ENCODE measurements at places on chromosomes 13 and 19.

DNA sequence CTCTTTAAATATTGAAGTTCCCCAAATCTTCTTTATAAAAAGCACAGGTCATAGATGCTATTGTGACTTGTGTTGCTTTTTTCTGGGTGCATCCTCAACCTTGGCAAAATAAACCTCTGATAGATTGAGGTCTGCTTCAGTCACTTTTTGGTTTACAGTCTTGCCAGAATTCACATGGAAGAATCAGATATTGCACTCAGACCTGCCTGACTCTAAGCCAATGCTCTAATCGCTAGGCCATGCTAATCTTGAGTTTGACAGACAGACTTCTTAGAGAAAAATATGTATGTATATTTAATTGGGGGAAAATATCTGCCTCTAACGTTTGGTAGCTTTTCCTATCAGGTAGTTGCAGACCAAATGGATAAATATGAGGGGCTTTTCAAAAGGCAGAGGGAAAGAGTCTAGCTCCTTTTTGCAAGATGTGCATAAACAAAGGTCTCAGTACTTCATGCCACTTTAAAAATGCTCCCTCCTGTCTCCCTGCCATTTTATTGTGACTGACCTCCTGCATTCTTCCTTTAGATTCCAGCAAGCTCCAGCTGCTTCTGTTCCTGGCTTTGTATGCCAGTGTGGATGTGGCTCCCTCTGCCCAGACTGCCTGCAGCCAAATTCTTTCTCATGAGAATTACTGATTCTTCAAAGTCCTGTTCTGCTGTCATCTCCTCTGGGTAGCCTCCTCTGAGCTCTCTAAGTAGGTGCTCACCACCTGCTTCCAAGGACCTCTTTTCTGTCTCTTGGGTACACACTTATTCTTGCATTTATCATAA, 42.4 kb upstream of the RFC3 start:
- no peak for ATAC-seq

GRCh38 chr13:46953331-46953730, 56.5 kb upstream of the HTR2A start:
- no peak for ATAC-seq

- ATAC-seq, result peak; percentile 28
These were observed 47.0 kb downstream of the RUBCNL start for GRCh38 chr13:46340011-46340410.

GRCh38 chr13:94495806-94496205, 16.3 kb upstream of the DCT start:
- no peak for ATAC-seq

DNA sequence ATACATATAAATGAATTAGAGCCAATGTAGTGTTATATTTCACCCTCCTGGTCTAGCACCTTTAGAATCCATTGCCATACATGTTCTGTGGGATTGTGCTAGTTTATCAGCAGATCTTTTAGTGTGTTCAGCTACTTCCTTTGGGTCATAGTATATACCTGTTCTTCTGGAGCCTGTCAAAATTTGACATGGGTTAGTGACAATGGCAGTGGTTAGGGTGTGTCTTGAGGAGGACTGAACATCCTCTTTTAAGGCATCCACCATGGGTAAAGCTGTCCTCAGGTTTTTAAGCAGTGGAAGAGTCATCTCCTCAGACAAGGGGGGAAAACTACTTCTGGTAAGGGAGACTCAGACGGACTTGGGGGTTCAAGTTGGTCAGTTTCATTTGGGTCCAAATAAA, 29.4 kb downstream of the DNAJC3 start:
- no peak for ATAC-seq

DNA sequence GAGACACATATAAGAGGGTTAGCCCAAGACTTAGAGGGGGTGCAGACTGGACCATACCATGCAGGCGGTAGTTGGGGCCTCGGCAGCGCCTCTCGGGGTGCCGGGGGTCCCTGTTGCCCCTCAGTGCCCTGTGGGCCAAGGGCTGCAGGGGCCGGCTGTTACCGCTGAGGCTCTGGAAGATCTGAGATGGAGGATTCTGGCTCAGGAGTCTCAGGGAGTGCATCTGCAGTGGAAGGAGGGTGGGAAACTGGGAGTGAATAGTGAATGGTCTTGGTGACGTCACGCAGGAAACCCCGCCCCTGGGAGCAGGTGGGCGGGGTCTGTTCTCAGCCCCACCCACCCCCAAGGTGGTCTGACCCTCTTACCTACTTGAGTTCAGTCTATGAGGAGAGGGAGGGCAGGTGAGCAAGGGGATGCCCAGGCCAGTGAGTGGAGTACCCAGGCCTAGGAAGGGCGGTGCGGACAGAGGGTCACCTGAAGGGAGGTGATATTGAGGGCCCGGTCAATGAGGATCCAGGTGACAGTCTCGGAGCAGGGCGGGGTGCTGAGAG, 1.7 kb upstream of the DBP start:
- ATAC-seq, result no peak

- ATAC-seq, result peak; percentile 70
These were observed 17.8 kb upstream of the CLN5 start for GRCh38 chr13:76973920-76974617.

DNA sequence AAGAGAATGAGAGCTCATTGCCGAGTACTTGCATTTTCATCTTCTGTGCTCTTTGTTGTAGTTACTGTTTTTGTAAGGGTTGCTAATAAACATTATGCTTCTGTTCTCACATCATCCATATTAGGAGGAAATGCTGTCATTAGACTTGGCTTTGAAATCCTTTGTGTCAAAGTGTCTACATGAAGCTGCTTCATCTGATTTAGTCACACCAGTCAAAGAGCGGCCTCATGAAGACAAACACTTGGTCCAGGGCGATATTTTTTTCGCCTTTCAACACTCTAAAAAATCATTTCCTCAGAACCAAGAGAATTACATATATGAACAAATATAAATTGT, 105.0 kb downstream of the SPRY2 start:
- no peak for ATAC-seq

DNA sequence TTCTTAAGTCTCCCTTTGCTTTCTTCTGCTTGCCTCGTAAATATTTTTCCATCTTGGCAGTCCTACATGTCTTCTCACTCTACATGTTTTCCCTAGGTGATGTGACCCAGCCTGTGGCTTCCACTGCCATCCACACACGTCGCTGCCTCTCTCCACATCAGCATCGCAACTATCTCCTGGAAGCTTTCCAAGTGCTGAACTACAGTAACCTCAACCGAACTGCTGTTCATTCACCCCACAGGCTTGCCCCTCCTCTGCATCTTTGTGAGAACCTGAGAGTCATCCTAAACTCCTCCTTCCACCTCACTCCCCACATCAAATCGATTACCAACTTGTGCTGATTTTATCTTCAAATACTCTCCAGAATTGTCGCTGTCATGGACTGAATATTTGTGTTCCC, 41.2 kb upstream of the USPL1 start:
- peak; percentile 59 for ATAC-seq

- no peak for ATAC-seq
These were observed 6.7 kb downstream of the ERCC5 start for GRCh38 chr13:102852556-102852955.

- ATAC-seq, result no peak
These were observed 135.6 kb downstream of the TM9SF2 start for GRCh38 chr13:99636728-99637353.

DNA sequence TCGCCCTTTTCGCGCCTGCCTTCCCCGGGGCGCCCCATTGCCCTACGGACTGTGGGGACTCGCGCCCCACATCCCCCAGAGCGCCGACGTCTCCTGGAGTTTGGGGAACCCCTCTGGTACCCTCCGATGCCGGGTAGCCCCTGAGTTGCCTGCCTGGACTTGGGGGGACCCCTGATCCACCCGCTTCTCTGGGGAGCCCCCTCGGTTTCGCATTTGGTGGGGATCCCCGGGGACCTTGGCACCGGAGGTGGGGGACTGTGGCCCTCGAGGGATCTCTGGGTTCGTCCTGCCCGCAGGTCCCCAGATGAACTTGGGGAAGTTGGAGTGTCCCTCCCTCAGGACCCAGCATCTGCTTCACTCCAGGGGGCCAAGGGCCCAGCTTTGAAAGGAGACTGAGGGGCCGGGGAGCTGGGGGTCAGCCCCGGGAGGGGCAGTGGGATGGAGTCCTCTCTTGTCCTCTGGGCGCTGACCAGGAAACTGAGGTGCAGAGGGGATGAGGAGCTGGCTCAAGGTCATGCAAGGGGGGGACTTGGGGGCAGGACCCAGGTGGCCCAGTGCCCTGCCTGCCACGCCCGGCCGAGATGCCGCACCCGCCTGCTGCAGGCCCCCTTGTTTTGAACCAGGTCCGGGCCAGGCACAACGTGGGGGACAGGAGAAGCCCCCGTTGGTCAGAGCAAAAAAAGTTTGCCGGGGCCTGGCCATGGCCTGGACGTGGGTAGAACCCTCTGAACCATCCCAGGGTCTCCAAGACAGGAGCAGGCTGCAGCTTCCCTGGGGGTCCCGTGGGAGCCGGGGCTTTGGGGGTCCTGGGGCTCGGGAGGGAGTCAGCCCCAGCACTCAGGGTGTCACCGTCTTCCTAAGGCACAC, 1.0 kb downstream of the EFNA2 start:
- no peak for ATAC-seq

DNA sequence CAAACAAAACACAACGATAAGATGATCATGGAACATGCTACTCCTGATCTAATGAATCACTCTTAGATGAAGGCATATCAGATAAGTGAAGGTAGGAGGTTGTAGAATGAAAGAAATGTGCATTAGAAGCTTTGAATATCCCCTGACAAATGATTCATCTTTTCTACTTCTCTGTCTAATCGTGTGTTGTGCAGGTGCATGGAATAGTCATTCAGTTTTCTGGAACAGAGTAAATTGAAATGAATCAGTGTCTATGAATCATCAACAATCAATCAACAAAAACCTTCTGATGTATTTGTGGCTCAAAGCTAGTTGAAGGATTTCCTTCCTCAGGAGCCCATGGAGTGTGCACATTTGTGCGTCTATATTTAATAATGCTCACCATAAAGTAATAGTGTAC, 1290.4 kb upstream of the PCDH20 start:
- peak; percentile 21 for ATAC-seq

- ATAC-seq, result no peak
These were observed 11.4 kb downstream of the ZNF560 start for GRCh38 chr19:9487016-9487415.

DNA sequence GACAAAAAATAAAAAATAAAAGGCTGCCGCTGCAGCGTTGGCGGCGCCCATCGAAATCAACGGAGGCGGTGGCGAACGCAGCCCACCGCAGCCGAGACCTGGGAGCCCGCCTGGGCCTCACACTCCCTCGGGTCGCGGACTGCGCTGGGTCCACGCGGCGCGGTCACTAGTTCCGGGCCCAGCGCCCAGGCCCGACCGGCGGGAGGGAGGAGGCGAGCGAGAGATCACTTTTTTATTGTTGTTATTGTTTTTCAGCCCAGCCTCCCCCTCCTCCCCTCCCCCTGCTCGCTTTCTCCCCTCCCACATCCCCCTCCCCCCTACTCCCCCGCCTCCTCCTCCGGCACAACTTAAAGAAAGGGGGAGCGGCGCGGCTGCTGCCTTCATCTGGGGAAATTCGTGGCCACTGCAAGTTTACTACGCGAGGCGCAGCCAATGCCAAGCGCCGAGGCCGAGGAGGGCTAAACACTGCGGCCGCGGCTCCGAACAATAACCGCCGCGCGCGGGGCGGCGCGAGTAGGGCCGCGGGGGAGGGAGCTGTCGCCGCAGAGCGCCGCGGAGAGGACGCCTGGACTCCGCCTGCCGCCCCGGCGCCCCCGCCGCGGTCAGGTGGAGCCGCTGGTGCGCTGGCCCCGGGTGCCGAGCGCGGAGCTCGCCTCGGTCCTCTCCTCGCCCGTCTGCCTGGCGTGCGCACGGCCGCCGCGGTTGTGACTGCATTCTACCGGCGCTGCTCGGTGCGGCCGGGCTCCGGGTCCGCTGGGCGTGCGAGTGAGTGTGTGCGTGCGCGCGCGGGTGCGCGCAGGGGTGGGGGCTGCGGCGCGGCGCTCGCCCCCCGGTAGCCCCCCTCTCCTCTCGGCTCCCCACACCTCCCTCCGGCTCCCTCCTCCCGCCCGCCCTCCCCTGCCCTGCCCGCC, 505 bp upstream of the ZIC2 start:
- ATAC-seq, result peak; percentile 38

Measured in activated T-helper 17 cell treated with anti-CD3 and anti-CD28 coated beads, Interleukin-2, amount 50 U/mL, for 72 hours (primary cell).